Fibroblast of skin of right quadriceps (primary cell): ENCODE measurements at places on chromosomes 13 and 19.

DNA sequence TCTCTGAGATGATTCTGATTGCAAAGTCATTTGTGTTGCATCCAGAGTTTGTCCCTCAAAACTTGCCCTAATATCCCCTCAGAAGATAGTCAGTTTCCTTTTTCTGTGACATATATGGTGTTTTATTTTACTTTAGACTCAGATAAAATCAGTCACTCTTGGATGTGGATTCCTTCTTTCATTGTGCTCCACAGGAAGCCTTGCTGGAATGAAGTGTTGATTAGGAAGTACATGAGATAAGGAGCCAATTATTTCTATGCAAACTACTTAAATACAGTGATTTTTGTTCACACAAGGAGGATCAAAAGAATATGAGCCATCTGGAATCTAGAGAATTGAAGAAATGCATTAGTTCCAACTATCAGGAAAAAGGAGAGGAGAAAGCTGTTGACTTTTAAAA is 107.6 kb upstream of the RXFP2 start:
- no peak for DNase-seq

- DNase-seq = no peak
These were observed 29.3 kb downstream of the ZNF333 start for GRCh38 chr19:14719162-14719561.

GRCh38 chr13:42526804-42527203 is 47.1 kb upstream of the TNFSF11 start:
- no peak for DNase-seq

DNA sequence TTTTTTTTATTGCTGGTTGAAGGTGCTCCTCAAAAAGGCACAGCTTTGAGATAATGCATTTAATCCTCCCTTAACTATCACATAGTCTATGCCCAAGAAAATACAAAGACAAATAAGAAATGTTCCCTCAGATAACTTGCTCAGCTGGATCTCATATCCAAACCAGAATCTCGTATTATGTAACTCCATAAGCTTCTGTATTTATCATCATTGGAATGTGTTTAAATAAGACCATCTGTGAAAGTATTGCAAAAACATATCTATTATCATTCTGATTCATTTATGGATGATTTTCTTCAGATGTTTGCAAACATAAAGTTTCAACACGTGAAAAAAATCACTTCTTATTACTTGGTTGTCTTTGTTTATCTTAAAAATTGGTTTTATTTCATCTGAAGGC is 190.9 kb downstream of the IRS2 start:
- DNase-seq = peak; percentile 73

- no peak for DNase-seq
These were observed 151.6 kb downstream of the ZIC5 start for GRCh38 chr13:99819967-99820366.

DNA sequence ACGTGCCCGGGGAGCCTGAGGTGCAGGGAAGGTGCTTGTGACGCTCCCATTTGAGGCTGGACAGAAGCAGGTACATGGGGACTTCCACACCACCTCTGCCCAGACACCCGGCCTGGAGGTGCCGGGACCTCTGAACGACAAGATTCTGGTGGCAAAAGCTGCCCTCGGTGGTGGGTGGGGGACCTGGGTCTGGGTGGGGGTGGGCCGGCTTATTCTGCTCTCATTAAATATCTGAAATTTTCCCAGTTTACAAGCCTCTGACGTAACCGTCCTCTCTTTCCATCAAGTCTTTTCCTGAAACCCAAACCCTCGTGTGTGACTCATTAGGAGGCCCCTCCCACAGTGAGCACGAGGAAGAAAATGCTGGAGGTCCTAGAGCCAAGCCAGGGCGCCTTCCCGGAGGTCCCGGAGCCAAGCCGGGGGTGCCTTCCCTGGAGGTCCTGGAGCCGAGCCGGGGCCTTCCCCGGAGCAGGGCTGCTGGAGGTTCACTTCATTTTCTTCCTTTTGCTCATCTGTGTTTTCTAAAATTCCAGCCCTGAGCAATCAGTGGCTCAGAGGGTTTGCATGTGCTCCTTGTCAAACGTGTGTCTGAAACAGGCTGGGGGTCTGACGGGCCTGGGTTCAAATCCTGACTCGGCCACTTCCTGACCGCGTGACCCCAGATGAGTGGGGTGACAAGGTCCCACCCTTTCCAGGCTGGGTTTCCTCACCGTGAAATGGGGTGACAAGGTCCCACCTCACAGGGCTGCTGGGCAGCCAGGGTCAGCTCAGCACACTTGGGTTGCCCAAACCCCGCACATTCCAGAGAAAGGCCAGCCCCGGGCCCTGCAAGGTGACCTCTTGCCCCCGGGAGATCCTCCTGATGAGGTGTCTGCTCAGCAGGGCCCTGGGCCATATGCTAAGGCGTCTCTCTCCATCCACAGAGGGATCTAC is 10.0 kb downstream of the CFD start:
- DNase-seq = peak; percentile 96

- no peak for DNase-seq
These were observed 10.9 kb upstream of the RCBTB1 start for GRCh38 chr13:49596221-49596620.

DNA sequence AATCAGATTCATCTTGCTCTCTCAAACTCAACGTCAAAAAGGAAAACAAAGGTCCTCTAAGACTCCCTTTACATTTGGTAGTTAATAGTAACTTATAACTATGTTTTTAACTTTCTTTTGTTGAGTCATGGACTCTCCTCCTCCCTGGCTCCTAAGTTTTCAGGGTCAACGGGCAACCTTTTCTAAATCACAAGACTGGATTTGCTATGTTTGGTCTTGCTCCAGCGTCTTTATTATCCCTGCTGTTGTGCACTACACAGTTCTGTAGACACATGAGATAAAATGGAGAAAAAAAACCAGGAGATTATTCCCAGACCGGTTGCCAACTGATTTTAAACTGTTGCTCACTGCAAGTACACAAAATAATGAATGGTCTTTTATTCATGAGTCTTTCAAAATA is 1.9 kb upstream of the ITM2B start:
- no peak for DNase-seq

- no peak for DNase-seq
These were observed at the start of gene ATP8A2 for GRCh38 chr13:25371875-25372283. Gene ATP8A2, plus strand, starts transcription at chr13:25371974. Its CDS starts 239 bp downstream, at chr13:25372213.

GRCh38 chr13:29791508-29791907 is 58.9 kb downstream of the UBL3 start:
- no peak for DNase-seq

DNA sequence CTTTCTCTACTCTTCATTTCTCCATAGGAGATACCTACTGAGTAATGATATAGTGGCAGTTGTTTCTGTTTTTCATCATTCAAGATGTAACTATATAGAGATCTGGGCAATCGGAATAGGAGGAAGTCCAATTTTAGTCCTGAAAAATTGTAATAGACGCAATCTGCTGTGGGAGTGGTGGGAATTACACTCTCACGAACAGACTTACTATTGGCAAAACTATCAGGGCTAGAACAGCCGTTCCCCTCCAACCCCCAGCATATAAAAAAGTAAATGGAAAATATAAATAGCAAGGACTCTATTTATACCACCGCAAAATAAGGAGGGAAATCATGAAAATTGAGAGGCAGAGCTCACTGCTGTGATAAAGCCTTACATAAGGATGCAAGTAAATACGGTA is 330.1 kb downstream of the FGF14 start:
- no peak for DNase-seq
